GM03348 (cell line): ENCODE measurements at places on chromosomes 4 and X.

GRCh38 chrX:72088761-72089160, 43.0 kb downstream of the RTL5 start:
- DNase-seq: no peak

- no peak for DNase-seq
Measured at GRCh38 chr4:3176367-3177229, 72.4 kb upstream of the MSANTD1 start.

GRCh38 chrX:50003467-50003866, 81.1 kb downstream of the CLCN5 start:
- no peak for DNase-seq

GRCh38 chr4:37928426-37929416, 31.5 kb upstream of the PTTG2 start:
- DNase-seq: peak; percentile 11

DNA sequence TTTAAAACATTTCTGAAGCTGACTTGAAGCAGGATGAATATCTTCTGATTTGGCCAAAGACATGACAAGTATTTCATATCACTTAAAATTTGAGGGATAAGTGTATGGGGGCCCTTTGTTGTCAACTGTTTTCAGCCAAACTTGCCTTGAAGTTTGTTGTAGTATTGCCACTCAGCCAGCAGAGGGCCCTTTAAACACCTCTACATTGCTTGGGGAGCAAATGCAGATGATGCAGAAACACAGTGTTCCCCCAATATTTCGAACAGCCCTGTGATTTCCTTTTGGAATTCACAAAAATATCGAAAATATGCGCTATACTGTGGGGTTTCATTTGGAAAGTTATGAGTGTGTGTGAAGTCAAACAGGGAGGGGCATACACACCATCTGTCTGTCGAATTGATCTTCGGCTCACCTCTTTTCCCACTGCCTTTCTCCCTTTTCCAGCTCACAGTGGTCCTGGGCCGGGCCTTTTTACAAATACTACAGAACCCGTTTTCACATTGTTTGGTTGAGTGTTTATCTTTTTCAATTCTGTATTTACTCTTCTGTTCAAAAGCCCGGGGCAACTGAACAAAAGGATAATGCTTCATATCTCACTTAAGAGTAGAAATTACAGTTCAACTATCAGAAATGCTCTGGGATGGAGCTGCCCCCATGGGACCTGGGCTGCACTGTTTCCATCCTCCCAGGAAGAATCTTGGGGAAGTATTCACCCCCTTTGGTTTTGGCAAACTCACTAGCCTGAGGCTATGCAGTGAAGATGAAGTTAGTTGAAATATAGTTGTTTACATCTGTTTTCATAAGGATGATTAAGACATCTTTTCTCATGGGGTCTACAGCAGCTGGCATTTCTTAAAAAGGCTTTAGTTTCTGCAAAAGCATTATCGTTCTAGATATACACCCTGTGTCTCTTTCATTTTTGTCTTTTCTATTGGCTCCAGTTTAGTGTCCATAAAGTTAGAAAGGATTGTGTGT, 137.6 kb downstream of the EGF start:
- peak; percentile 63 for DNase-seq

DNA sequence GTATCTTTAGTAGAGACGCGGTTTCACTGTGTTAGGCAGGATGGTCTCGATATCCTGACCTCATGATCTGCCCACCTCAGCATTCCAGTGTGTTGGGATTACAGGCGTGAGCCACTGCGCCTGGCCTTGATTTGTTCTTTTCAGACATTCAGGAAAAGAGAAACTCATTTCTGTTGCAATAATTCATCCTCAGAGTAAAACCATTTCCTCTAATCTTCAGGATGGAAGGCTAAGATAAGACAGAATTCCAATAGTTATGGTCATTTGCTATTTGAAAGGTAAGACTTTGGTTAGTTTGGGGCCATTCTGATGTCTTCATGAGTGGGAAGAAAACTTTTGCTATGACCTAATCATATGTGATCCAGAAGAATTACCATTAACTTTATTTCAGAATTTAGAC, 83.0 kb downstream of the LRP2BP start:
- no peak for DNase-seq

DNA sequence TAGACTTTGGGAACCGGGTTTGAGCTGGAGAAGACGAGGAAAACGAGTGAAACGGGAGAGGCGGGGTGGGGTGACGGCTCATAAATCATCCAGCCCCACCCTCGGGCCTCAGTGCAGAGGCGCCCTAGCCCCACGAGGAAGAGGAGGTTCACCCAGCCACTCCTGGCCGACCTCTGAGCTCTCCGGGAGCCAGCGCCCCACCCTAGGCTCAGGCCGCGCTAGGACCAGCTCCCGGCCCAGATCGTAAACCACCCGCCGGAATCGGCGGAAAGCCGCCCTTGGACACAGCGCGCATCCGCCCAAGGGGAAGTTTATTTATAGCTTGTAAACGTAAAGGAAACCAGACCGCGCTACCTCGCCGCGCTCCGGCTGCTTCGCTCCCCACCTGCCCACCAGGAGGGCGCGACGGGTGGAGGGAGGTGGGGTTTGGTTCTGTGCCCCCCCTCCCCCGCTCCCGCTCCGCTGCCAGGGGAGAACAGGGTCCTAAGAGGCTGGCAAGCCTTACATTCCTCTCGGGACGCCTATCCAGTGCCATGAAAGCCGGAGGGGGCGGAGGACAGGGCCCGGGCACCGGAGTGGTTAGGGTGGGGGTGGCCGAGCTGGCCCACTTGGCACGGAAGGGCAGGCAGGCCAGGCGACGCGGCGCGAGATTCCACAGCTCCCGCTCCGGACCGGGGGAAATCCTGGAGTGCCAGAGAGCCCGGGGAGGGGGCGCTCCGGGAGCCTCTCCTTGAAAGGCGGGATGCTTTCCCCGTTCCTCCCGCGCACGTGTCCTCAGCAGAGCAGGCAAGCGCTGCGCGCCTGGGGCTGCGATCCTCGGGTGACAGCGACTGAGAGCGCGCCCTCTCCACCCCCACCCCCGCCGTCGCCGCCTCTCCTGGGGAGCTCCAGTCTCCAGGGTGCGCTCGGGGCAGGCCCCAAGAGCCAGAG, 84.2 kb downstream of the BCOR start:
- peak; percentile 71 for DNase-seq

DNA sequence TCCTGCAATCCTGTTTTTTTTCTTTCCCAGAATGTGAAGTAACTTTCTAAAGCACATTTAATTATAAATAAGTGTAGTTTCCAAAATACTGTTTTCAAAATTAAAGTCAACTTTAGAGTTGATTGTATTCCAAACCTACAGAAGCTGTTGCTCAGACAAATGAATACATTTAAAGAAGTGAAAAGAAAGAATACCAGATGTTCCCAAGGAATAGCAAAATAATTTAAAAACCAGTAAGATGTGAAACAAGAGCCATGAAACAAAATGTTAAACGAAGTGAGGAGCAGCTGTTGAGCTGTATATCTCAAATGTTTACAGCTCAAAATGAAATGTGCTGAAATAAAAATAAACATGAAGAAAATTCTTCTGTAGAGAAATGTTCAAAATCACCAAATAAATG, 627.4 kb upstream of the NDST4 start:
- no peak for DNase-seq
